ENCODE measurements at places on chromosomes 1 and 21.

DNA sequence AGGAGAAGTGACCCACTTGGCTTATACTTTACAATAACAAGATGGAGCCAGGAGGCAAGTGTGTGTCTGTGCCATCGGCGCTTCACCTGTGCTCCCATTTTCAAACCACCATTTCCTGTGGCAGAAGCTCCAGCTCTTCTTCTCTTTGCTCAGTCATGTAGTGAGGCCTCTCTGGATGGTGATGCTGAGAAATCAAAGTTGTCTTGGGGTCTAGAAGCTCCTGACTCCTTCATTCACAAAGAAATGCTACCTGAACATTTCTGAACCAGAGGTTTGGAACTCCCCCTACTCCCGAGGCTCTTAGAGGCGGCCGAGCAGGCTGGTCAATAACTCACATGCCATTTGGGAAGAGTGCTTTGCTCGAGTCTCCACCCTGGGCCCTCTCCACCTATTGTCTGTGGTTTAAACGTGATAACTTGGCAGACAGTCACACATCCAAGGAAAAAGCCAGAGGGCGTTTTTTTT is 18.0 kb downstream of the SLAMF1 start:
- DNase-seq: peak; percentile 55

DNA sequence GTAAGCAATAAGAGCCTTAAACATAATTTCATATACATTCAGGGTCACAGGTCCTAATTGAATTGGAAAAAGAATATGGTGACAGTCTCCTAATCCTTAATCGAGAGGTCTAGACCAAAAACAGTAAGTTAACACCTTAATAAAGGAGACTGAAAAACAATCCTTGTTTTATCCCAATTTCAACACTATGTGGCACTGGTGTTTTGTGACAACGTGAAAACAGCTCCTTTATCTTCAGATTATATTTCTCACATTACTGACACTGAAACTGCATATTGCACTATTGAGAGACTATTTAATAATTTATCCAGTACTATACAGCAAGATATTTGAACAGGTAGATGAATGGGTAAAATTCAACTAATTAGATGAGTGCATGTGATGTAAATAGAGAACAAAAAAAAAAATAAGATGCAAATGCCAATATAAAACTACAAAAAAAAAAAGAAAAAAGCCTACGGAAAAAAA is 34.1 kb downstream of the TP53BP2 start:
- DNase-seq: peak; percentile 60

GRCh38 chr1:159802111-159802510 is at the start of gene FCRL6:
TSS of gene FCRL6 (plus strand) at chr1:159802360. CDS start at chr1:159802425, 65 bp downstream.
- no peak for DNase-seq

GRCh38 chr21:34824314-34824713 is 155.5 kb downstream of the CLIC6 start:
- no peak for DNase-seq

DNA sequence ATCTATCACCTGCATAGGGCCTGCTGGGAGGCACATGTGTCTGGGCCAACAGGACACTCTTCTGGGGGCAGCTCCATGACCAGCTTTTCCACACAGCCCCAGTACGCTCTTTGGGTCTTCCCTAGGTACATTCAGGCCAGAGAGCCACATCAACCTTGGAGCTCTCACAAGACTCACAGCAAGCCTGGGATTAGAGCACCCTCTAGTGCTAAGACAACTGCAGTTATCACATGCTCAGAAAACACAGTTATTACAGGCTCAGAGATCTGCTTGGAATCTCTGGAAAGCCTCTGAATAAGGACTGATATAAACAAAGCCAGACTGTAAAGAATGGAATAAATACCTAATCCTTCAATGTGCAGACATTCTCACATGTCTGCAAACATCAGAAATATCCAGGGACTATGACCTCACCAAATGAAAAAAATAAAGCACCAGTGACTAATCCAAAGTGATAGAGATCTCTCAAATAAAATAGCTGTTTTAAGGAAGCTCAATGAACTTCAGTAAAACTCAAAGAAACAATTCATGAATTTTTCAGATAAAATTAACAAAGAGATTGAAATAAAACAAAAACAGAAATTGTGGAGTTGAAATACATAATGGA is 563.9 kb upstream of the NR5A2 start:
- peak; percentile 1 for DNase-seq

DNA sequence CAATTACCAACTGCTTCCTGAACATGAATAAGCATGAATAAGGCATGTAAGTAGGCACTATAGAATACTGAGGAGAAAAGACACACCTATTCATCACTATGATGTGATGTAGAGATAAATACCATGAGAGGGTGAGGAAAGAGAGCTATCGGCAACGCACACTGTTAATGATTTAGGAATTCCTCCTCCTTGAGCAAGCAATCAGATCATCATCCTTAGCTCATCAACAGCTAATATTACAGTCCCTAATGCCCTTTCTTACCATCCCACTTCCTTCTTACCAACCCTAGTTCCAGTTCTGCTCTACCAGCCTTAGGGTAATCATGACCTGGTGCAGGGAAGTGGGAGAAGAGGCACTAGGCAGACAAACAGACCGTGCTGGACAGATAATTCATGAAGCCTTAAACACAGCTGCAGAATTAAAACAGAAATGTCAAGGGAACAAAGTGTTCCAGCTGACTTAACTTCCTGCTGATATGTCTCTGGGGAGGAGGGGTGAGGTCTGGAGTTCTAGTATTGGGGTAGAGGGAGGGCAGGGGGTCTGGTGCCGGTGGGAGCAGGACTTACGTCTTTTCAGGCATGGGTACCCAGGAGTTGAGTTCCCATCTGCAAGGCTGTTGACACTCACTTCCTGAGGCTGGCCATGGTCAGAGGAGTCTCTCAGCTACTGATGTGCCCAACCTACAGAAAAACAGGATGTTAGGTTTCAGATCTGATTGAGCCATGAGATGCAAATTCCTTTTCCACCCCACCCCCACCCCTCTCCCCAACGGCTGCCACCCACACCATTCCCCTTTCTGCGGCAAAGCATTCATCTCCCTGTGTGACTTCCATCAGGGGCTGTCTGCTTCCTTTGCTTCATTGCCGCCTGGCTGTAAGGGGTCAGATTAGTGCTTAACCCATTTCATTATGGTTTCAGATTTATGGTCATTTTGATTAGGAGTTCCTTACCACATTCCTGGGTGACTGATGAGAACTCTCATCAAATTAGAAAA is 12.6 kb upstream of the RCSD1 start:
- peak; percentile 39 for DNase-seq

DNA sequence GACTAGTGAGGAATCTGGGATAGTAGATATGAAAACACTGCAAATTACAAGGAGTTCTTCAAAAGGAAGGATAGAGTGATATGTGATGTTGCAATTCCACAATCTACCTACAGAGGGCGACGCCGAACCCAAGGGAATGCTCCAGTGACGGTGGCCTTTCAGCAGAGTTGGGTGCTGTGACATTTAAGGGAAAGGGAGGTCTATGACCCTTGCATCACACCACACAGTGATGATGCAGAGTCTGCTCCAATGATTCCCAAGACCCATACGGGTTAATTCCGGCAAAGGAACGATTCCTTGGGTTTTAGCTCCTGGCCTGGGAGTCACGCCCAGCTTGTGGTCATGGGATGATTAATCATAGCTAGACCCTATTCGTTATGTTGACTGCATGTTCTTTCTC is 123.0 kb upstream of the IGSF21 start:
- DNase-seq: no peak

DNA sequence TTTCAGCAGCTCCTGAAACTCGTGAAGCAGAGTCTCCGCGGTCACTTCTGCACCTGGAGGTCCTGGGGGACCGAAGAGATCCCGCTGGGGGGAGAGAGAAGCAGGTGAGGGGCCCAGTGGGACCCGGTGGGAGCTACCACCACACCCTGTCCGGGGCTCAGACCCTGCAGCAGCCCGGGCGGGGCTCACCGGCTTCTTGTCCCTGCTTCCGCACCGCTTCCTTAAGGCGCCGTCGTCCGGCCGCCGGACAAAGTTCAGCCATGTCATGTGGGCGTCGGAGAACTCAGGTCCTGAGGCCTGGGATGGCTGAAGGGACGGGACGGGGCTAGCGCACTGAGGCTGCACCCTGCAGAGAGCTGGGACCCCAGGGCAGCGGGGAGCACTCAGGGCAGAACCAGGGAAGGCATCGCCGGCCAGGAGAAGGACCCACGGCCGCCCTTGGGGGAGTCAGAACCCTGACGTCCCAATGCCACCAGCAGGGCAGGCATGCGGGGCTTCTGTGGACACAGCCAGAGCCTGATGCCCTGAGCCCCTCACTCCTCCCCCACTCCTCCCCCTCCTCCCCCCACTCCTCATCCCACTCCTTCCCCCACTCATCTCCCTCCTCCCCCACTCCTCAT is 2.2 kb downstream of the C1QTNF12 start:
- no peak for DNase-seq

- no peak for DNase-seq
Observed at GRCh38 chr1:208145167-208145566, 99.0 kb downstream of the PLXNA2 start.
